CD4-positive, alpha-beta T cell treated with Interleukin-15 for 4 hours (primary cell): ENCODE measurements at places on chromosomes 12 and 14.
A peak's percentile ranks its signal among the peaks of the same experiment; 100 is the strongest.

- no peak for DNase-seq
Measured at GRCh38 chr14:69701857-69702256, 65.1 kb upstream of the SRSF5 start.

- peak; percentile 46 for DNase-seq
Measured at GRCh38 chr14:34018125-34018524, 67.3 kb upstream of the EGLN3 start.

DNA sequence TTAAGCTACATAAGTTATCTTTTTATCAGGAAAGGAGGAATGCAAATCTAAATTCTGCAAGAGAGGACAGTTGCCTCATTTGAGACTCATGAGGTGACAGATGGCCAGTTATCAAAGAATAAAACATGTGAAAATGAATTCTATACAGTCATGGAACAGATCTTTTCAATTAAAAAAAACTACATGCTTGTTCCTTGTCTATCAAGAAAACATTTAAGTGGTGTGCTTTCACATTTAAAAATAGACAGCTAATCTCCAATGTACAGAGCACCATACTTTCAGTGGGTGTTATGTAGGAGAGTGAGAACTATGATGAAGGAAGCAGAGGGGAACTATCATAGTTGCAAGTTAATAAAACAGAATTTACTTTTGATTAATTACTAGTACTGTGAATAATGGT is 76.7 kb upstream of the TTC7B start:
- no peak for DNase-seq

DNA sequence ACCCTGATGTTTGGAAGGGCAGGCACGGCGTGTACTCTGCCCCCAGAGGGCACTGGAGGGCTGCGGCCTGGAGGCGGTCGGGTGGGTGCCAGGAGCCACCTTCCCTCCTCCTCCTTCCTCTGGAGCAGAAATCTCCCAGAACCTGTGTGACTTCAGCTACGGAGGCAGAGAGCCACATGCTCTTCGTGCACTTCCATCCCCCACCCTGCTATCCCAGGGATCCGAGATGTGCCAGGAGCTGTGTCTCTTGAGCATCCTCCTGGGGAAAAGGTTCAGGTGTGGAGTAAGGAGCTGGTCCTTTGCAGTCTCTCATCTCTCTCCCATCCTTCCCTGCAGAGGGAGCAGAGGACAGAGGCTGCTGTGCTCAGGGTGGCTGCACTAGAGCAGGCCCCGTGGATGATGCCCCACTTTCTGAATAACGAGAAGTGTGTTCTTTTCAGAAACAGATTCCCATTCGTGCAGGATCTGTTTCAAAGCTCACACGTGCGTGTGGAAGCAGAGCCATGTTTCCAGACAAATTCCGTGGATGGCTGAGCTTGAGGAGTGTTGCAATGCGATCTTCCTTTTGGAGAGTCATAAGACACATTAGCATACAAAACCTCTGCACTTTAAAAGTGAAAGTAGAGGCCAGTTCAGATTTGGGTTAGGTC is 162.9 kb downstream of the ADGRD1 start:
- no peak for DNase-seq

DNA sequence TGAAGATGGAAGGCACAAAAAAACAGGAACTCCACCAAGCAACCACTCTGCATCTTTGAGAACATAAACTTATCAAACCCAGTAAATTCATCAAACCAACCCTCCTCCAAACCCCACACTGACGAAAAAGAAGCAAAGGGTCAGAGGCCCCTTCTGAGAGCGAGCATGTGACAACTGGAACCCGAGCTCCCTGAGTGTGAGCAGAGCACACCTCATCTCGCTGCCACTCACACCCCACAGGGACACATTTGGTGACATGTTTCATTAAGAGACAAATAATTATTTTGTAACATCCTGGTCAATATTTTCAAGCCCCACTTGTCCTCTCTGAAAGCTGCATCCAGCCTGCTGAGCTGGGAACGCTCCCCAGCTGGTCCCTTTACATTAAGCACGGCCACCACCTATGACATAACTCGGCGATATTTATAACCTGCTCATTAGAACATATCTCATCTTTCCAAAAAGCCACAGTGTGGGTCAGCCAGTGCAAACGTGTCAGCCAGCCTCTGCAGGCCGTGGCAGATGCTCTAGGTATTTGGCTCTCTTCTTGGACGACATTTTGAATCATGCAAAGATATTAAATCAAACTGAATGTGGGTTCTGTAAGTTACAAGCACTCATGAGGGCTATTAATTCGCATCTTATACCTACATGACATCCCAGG is 120.1 kb downstream of the TTC7B start:
- DNase-seq: no peak

DNA sequence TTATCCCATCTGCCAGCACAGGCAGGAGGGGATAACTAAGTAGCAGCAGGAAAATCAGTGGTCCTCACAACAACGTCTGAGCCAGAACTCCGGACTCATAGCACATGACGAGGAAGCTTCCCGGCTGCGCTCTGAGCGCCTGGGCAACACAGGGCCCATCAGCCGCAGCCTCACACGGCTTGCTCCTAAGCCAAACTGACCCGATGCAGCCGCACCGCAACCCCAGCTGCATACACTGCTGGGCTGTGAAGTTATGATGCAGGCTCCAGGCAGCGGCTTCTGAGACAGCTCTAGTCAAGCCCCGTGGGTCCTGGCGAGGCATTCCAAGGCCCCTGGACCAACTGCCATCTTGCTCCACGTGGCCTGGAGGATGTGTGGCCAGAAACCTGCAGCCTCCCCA is 28.1 kb downstream of the ZFYVE21 start:
- no peak for DNase-seq

DNA sequence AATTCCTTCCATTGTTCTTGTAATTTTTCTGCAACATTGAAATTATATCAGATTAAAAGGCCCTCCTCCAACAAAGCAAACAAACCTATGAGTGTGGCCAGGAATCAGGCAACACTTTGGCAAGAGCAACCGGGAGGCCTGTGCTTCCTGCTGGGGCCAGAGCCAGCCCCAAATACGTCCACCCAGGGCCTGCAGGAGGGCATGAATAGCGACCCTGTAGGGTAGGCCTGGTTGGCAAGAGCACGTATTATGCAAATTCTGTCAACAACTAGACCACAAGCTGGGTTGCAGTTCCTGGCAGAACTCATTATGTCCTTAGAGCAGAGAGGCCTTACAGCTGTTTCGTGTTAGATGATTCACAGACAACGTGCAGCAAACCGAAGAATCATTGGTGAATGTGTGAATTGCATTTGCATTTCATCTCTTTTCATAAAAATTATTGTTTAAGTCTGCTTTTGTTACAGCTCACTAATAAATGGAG is 26.9 kb upstream of the LGALS3 start:
- DNase-seq: peak; percentile 80
